ENCODE measurements at places on chromosomes 3 and 15. TPM values are rescaled to one million over a fixed set of nuclear protein-coding genes. Genes with fewer than 3 reads are reported as not detected.
A peak's percentile ranks its signal among the peaks of the same experiment; 100 is the strongest.

GRCh38 chr3:43909149-43909548, 218.4 kb downstream of the ABHD5 start:
- no peak for DNase-seq

DNA sequence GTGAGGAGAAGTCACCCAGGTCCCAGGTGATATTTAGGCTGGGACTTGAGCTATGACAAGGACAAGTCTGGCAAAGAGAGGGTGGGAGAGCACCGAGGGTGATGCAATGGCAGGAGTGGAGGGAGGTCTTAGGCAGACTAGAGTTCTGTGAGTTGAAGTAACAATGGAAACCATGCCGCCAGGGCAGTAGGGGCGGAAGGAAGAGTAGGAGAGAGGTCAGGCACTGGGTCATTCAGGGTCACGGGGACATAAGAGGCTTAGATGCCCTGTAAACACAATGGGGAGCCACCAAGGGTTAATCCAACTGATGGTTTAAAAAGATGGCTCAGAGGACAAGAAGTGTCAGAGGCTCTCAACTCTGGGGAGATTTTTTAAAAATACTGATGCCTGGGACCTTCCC, 199.7 kb upstream of the LRTM1 start:
- no peak for DNase-seq

- no peak for DNase-seq
Measured at GRCh38 chr3:130384476-130385025, 39.1 kb downstream of the COL6A5 start.

DNA sequence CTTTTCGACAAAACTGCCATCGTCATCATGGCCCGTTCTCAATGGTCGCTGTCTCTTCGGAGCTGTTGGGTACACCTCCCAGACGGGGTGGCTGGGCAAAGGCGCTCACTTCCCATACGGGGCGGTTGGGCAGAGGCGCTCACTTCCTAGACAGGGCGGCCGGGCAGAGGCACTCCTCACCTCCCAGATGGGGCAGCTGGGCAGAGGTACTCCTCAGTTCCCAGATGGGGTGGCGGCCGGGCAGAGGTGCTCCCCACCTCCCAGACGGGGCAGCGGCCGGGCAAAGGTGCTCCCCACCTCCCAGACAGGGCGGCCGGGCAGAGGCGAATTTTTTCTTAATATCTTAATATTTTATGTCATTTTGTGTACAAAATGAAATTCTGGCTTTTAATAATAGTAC, 44.5 kb downstream of the PARP14 start:
- DNase-seq: no peak

DNA sequence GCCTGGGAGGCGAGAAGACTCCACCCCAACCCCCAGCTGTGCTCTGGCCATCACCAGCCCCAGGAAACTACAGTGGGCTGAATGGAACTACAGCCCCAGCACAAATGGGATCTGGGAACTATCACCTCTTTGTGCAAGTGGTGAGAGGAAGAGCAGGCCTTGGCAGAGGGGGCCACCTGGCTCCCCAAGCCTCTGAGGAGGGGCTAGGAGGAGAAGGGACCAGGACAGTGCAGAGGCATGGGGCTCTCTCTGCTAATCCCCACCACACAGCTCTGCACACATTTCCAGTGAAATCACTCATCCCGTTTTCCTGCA, 31.6 kb downstream of the KY start:
- DNase-seq: peak; percentile 65

DNA sequence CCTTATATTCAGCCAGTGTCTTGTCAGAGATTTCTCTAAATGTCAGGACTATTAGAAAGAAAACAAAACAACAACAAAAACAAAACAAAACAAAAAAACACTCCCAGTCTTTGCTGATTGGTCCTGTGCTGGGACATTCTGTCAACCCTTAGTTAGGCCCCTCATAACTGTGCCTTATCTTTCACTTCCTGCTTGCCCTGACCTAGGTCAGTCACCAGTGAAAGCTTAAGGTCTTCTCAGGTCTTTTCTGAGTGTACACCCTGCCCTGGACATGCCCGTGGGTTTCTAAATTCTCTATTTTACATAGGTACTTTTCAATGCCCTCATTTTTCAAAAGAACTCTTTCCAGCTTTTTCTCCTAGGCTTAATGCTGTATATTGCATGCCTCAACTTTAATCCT, 454.1 kb downstream of the GRM7 start:
- no peak for DNase-seq

The IP6K1 gene
- 35.4 TPM for total RNA-seq

DNA sequence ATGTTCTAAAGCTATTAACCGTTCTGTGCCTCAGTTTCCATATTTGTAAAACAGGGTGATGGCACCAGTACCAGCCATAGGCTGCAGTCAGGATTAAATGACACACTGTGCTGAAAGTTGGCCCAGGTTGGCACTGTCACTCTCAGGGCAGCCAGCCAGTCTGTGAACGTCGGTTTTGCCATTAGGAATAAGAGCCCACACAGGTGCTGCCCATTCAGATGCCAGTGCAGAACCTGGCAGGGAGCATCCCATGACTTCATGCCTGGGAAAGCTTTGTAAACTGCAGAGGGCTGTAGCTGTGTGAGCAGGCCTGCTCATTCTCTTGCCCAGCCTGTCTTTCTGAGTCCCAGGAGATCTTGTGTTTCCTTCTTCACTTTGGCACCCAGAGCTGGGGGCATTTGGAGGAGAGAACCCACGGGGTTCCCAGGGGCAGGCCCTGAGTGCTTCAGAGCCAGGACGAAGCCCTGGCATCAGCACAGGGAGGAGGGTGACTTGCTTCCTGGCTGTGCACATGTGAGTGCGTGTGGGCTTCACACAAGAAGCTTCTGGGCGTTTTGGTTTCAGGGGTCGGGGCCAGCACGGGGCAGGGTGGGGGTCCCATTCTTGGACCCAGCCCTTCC, 46.9 kb downstream of the ZNF710 start:
- no peak for DNase-seq
